ENCODE measurements at places on chromosomes 6 and 20. TPM values are rescaled to one million over a fixed set of nuclear protein-coding genes. Genes with fewer than 3 reads are reported as not detected.
A peak's percentile ranks its signal among the peaks of the same experiment; 100 is the strongest.

DNA sequence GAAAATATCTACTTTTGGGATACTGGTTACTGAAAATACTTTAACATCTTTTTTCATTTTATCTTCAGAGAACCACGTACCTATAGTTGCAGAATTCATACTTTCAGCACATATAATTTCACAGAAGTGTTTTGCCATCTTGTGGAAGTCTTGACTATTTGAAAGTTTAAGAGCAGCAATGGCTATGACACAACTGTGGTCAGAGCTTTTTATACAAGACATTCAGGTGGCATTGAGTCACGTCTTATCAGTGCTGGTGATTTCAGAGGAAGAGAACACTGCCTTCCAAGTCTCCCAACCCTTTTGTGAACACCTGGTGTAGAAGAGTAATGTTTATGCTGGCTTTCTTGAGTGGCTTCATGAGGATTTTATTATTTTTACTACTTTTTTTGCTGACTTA is 171.6 kb downstream of the ARID1B start:
- peaks cover 13% of the 10 kb centered on the region for H3K4me1 ChIP-seq
- no peaks in the 10 kb centered on the region for H3K27me3 ChIP-seq
- no peaks in the 10 kb centered on the region for H3K36me3 ChIP-seq
- H3K4me3 ChIP-seq = no peak overlapping the region
- DNase-seq = peak; percentile 97
- no peak overlapping the region for H3K27ac ChIP-seq

DNA sequence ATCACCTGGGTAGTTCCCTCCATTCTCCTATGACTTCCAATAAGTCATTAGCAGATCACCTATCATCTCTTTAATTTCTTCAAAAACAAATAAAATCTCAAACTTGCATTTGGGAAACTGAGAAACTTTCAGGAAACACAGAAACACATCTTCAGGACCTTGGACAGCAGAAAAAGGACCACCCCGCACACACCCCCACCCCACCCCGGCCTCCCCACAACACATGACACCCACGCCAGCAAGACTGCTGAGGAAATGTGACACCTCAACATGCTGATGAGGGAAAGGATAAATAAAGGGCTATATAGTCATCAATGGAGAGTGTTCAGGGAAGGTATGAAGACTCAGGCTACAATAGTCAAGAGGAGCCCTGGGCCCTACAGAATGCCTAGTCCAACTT is 15.6 kb upstream of the TRIM39 start:
- DNase-seq = no peak
- H3K4me1 ChIP-seq = no peaks in the 10 kb centered on the region
- H3K4me3 ChIP-seq = no peak overlapping the region
- H3K27me3 ChIP-seq = no peaks in the 10 kb centered on the region
- peaks cover 12% of the 10 kb centered on the region for H3K36me3 ChIP-seq
- no peak overlapping the region for H3K27ac ChIP-seq

GRCh38 chr20:31770243-31770642 is 31.2 kb downstream of the TPX2 start:
- DNase-seq = no peak
- peaks cover 1% of the 10 kb centered on the region for H3K36me3 ChIP-seq
- H3K27me3 ChIP-seq = no peaks in the 10 kb centered on the region
- H3K27ac ChIP-seq = no peak overlapping the region
- no peak overlapping the region for H3K4me3 ChIP-seq

GRCh38 chr6:75084872-75085381 is 120.9 kb downstream of the COL12A1 start:
- no peak for DNase-seq
- peaks cover 44% of the 10 kb centered on the region for H3K36me3 ChIP-seq
- H3K27me3 ChIP-seq = no peaks in the 10 kb centered on the region
- H3K4me1 ChIP-seq = peaks cover 4% of the 10 kb centered on the region
- H3K27ac ChIP-seq = no peak overlapping the region

GRCh38 chr6:127515234-127515793 is 3.8 kb downstream of the MTCL3 start:
- no peaks in the 10 kb centered on the region for H3K36me3 ChIP-seq
- H3K27ac ChIP-seq = no peak overlapping the region
- peak overlapping the region; percentile 74 for H3K4me3 ChIP-seq
- H3K27me3 ChIP-seq = 0 out of 2 replicates have a peak, but pooled peaks cover 3% of the 10 kb centered on the region
- no peak for DNase-seq
- peaks cover 5% of the 10 kb centered on the region for H3K4me1 ChIP-seq

- peaks cover 37% of the 10 kb centered on the region for H3K36me3 ChIP-seq
- H3K27me3 ChIP-seq = no peaks in the 10 kb centered on the region
- no peak for DNase-seq
- no peaks in the 10 kb centered on the region for H3K4me1 ChIP-seq
Measured at GRCh38 chr6:30185846-30186484, 22.6 kb downstream of the TRIM15 start.

DEFB124 gene
- total RNA-seq = not detected
